Fibroblast of skin of left quadriceps (primary cell): ENCODE measurements at places on chromosomes 11 and 22.

DNA sequence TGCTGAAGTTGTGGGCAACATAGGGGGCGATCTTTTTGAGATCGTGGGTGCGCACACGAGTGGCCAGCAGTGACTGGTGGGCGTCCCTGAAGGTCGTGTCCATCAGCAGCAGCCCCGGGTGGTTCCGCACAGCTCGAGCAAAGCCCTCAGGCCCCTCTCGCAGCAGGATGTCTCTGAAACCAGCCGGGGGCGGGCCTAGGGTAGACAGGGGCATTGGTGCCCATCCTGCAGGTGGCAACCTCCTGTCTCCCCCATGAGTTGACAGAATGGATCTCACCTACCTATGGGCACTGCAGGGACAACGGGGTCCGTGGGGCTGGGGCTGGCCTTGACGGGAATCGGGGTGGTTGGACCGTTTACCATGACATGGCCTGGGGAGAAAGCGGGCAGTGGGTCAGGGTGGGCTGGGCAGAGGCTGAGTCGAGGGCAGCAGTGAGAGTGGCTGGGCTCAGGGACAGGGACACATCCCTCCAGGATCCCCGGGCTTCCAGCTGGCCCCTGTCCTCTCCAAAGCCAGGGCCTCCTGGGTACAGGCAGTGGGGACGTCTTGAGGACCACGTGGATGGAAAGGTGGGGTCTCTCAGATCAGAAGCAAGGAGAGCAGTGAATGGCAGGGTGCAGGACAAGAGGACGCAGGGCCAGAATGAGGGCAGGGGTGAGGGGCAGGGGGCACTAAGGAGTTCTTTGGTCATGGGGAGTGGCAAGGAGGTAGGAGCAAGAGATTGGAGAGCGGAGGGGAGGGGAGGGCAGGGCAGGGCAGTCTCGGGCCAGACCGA lies 4.2 kb upstream of the LRFN4 start:
- no peak for DNase-seq

- no peak for DNase-seq
These were observed 14.4 kb downstream of the NUP98 start for GRCh38 chr11:3782963-3783362.

- DNase-seq = no peak
These were observed 34.0 kb downstream of the AMBRA1 start for GRCh38 chr11:46559815-46560214.

DNA sequence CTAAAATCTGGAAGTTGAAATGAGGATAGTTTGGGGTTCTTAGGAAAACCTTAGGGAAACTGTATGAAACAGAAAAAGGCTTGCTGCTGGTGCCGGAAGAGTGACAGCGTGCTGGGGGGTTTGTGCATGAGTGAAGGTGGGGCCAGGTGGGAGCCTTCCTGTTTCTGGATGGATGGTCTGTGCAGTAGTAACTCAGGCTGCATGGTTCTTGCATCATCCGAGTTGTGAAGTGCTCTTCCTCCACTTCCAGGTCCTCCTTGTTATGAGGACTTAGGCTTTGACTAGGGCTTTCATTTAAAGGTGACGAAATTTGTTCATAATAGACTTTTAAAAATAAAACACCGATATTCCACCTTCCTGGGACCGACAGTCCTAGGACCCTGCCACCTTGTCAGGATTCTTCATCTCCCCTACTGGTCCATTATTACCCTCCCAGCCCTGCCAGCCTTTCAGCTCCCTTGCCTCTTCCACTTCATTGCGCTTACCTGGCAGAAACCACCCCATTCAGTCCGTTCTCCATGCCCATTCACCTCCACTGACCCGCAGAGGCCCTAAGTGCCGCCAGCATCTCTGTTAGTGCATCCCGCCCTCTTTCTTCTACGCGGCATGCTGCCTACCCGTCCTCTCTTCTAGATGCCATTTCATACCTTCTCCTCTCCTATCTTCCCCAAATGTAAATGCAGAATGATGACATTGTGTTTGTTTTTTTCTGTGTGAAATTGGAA lies 47.3 kb downstream of the PPFIA1 start:
- no peak for DNase-seq

DNA sequence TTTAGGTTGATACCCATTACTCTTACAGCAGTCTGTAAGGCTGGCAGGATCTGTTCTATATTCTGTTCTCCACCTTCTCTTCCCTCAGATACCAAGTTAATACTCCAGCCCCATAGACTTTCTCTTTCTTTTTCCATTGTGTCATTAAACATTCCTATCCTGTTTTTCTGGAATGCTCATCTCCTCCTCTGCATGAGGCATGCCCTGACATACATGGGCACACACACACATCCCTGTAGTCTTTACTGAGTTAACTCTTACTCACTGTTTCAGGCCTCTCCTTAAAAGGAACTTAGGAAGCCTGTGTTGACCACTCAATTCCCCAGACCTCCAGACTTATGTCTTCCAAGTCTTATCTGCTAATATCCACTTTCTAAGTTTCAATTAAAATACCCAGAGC lies 476.8 kb downstream of the METTL15 start:
- DNase-seq = peak; percentile 8

DNA sequence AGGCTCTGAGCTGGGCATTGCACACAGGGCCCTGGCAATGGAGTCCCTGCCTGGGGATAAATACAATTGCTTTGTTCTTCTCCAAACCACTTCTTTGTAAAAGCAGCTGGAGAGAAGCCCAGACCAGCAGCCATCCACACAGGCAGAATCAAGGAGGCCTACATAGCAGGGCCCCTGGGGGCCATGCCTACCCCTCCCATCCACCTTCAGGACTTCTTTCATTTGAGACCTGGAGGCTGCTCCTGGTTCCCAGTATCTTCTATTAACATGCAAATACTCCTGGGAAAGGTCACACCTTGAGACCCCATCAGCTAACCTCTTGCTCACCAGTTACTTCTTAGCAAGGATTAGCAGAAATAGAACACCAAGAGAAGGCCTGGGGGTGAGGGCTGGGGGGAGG lies 511.1 kb downstream of the SOX6 start:
- DNase-seq = no peak

GRCh38 chr11:74112877-74113276 lies 57.9 kb downstream of the C2CD3 start:
- DNase-seq = no peak

- peak; percentile 79 for DNase-seq
These were observed 74.2 kb downstream of the ALX4 start for GRCh38 chr11:44235765-44236201.

GRCh38 chr22:42296381-42296853 lies 26.0 kb upstream of the TCF20 start:
- no peak for DNase-seq

GRCh38 chr22:40270748-40271373 lies 75.4 kb upstream of the ADSL start:
- no peak for DNase-seq

- DNase-seq = no peak
These were observed 278.7 kb upstream of the LARGE1 start for GRCh38 chr22:34198976-34199375.

- no peak for DNase-seq
These were observed 51.4 kb downstream of the ELP4 start for GRCh38 chr11:31560842-31561476.

GRCh38 chr11:120089036-120090001 lies 48.6 kb downstream of the TRIM29 start:
- no peak for DNase-seq

DNA sequence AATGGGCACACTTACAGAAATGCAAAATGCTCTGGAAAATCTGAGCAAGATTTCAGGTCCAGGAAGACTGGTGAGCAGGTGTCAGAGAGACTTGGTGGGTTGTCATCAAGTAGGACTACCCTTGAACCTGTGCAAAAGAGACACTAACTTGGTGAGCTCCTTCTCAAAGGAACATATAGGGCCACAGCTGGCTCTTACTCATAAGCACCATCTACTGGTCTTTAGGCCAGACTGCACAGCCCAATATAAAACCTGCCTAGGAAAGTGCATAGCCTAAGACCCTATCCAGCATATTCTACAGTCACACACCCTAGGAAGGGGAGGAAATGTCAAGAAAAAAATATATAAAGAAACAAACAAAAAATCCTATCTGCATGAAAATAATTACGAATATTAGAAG lies 18.2 kb upstream of the OR10W1 start:
- no peak for DNase-seq

DNA sequence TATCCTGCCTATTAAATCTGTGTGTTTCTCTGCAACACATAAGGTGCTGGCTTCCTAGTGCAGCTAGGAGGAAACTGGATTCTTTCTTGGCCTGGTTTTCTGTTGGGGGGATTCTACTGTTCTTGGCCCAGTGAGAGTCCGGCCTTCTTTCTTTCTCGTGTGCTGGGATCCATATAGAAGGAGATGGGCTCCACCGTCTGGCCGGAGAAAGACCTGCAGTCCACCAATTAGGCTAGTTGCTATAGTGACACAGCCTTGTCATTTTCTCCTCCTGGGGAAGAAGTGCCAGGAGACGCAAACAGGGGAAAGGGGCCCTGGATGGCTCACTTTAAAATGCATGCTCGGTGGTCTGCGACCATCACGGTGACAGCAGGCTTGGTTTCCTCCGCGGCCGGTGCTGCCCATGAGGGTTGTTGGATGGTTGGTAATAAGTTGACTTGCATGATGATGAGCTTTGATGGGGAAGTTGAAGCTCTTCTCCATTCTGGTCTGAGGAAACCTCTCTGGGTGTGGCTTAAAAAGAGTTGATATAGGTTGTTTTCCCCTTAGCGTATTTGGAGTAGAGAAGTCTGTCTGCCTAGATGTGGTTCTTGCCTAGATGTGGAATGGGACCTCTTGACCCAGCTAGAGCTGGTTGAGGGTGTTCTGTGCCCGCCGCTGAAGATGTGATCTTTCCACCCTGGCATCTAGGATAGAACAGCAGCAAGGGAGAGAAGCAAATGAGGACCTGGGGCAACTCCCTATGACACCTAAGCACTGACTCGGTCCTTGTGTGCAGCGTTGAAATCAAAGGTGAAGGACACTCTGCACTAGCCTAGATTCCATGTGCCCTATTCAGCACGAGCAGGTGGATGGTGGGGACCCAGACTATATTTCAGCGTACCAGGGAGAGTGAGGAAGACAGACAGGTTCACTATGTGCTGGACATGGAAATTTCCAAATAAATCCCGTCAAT lies 1335.0 kb downstream of the BRD1 start:
- peak; percentile 70 for DNase-seq

DNA sequence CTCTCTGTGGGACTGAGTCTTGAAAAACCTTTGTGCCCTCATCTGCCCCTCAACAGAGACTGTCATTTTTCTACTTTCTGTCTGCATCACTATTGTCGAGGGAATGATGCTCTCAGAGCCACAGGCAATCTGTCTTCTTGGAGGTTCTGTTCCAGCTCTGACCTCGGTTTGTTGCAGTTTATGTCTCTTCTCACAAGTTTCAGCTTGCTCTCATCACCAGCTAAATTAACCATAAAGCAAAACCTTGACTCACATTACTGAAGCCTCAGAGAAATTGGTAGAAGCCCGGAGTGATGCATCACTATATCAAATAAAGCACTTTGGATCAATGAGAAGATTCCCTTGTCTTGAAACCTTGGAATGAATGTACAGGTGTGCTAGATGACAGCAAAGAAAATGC lies 60.6 kb upstream of the BLID start:
- no peak for DNase-seq

GRCh38 chr11:110433393-110434333 lies 3.9 kb downstream of the FDX1 start:
- DNase-seq = peak; percentile 20

GRCh38 chr11:120079750-120080610 lies 57.9 kb downstream of the TRIM29 start:
- DNase-seq = no peak

GRCh38 chr11:61654397-61654829 lies 25.8 kb upstream of the DAGLA start:
- DNase-seq = no peak

- DNase-seq = no peak
These were observed 1.5 kb downstream of the FADS3 start for GRCh38 chr11:61889831-61890230.

DNA sequence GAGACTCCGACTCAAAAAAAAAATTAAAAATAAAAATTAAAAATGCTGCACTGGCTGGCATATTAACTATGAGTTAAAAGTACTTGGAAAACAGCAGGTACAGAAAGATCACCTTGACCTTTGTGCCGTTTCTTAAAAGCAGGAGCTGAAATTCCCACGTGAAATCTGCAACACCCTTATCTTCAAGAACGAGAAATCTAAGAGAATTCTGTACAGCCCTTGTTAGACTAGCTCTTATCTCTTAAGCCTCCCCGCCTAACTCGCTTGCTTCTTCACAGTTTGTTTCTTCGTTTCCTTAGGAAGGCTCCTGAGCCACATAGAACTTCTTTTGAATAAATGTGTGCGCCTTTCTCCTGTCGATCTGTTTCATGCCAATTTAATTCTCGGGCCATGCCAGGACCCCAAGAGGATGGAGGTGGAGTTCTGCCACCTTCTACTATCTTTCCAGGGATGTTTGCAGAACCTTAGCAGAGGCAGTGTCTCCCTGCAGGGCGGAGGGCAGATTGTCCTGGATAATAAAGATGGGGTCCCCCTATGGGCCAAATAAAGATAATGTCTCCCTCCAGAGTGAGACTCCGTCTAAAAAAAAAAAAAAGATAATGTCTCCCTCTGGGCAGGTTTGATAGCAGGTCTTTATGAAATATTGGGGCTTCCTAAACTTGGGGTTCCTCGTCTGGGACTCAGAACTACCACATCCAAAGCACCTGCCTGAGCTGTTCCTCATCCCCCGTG lies 27.4 kb upstream of the SYT8 start:
- no peak for DNase-seq

GRCh38 chr22:48849219-48849912 lies 978.3 kb downstream of the BRD1 start:
- no peak for DNase-seq

DNA sequence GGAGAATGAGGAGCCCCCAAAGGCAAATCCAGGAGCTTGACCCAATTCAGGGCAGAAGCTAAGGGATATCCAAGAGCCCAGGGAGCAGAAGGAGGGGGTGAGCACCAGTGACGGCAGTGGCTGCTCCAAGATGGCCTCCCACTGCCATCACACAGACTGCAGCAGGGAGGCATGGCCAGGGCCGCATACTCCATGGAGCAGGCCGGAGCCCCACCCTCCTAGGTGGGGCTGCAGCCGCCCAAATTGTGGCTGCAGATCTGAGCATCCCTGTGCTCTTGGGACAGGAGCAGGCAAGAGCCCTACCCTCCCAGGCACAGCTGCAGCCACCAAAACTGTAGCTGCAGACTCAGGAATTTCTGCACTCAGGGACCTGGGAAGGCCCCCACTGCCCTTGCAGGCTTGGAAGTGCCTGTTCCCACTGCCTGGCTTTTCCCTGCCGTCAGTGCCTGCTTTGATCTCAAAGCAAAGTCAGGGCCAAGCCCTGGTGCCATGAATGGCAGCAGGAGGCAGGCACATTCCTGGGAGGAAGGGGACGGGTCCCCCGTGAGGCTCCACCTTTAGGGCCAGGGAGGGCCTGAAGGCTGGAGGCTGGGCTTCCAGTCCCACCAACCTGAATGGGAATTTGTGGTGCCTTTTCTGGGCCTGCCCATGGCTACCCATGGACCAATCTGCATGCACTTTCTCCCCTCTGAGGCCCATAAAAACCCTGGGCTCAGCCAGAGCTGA lies 10.3 kb upstream of the WNT7B start:
- no peak for DNase-seq
